Small intestine (tissue), 16 donors: ENCODE measurements at places on chromosomes 3 and 15. TPM values are rescaled to one million over a fixed set of nuclear protein-coding genes. Genes with fewer than 3 reads are reported as not detected.

DNA sequence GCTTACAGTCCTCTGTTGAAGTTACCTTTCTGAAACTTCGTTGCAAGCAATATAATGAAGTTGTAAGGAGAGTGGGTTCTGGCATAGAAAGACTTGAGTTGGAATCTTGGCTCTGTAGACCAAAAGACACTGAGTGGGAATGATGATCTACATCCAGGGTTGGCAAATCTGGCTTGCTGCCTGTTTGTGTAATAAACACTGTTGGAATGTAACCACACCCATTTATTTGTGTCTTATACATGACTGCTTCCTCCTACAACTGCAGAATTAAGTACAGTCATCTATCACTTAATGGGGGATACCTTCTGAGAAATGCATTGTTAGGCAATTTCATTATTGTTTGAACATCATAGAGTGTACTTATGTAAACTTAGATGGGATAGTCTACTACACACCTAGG lies 178.4 kb upstream of the SUCLG2 start:
- no peak overlapping the region for H3K4me3 ChIP-seq
- no peaks in the 10 kb centered on the region for H3K4me1 ChIP-seq
- H3K36me3 ChIP-seq: no peaks in the 10 kb centered on the region
- H3K27ac ChIP-seq: no peak overlapping the region

Gene ZNF662
- polyA plus RNA-seq: 1.5 TPM

- no peak overlapping the region for H3K4me3 ChIP-seq
- peaks cover 96% of the 10 kb centered on the region for H3K27me3 ChIP-seq
- no peak overlapping the region for H3K27ac ChIP-seq
- no peaks in the 10 kb centered on the region for H3K4me1 ChIP-seq
- H3K36me3 ChIP-seq: no peaks in the 10 kb centered on the region
- DNase-seq: peak; percentile 13
Measured at GRCh38 chr15:89399238-89400115, 64.9 kb upstream of the POLG start.

- no peaks in the 10 kb centered on the region for H3K36me3 ChIP-seq
- no peak overlapping the region for H3K27ac ChIP-seq
- no peak overlapping the region for H3K4me3 ChIP-seq
- peaks cover 19% of the 10 kb centered on the region for H3K4me1 ChIP-seq
- no peaks in the 10 kb centered on the region for H3K27me3 ChIP-seq
- no peak for DNase-seq
Measured at GRCh38 chr3:43176666-43177065, 70.8 kb upstream of the POMGNT2 start.

DNA sequence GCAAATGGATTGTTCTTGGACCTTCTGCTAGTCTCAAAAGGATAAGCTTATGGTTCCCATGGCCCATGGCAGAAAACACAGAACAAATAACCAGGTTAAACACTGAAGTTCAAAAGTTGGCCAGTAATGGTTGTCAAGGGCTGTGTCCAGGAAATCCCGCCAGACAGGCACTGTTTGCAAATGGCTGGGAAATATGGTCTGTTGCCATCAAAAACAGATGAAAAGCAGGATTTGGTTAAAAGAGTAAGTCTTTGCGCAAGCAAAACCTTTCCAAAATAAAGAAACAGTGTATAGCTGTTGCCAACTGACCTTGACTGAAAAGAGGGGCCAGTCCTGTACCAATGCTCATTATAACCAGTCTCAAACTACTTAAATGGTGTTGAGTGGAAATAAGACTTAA lies 58.6 kb downstream of the WWTR1 start:
- no peak overlapping the region for H3K27ac ChIP-seq
- H3K36me3 ChIP-seq: no peaks in the 10 kb centered on the region
- no peaks in the 10 kb centered on the region for H3K4me1 ChIP-seq

GRCh38 chr3:138950006-138950644 lies 3.1 kb downstream of the FOXL2NB start:
- peaks cover 2% of the 10 kb centered on the region for H3K4me1 ChIP-seq
- DNase-seq: no peak
- peaks cover 16% of the 10 kb centered on the region for H3K27me3 ChIP-seq
- H3K27ac ChIP-seq: no peak overlapping the region
- H3K36me3 ChIP-seq: no peaks in the 10 kb centered on the region

DNA sequence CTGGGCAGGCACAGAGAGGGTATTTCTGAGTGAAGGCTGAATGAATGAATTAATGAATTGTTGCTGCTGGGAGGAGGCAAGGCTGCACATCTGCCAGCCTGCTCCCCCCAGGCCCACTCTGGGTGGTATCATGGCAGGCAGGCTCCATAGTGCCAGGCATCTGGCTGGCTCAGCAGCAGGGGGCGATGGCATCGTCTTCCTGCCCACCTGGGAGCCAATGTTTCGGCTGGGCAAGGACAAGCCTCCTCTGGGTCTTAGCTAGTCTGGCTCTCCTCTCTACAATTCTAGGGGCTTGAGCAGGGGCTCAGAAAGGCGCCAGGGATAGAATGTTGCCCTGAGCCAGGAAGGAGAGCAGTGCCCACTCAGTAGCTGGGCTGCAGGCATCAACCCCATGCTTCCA lies 1.7 kb upstream of the TLR9 start:
- H3K4me3 ChIP-seq: no peak overlapping the region
- H3K27ac ChIP-seq: no peak overlapping the region

Gene TERC
- polyA plus RNA-seq: 0.48 TPM

Gene STAC
- polyA plus RNA-seq: not detected

DNA sequence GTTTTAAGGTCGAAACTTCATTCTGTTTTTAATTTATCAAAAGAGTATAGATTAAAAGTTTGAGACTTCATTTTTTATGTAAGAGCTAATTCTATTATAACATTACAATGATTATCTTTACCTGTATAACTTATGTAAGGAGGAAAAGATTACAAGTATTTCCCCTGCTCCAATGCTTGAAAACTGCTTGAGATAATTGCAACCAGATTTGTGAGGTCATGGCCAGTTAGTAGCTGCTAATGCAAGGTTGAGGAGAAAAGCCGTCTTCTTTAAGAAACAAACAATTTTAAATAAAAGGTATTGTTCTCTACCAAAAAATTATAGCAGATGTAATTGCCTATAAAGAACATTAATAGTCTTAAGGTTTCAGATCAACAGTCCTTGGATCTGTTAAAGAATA lies 208.3 kb upstream of the UBE2E2 start:
- DNase-seq: no peak
- H3K36me3 ChIP-seq: no peaks in the 10 kb centered on the region
- H3K4me3 ChIP-seq: no peak overlapping the region
- no peaks in the 10 kb centered on the region for H3K4me1 ChIP-seq
